ENCODE measurements at places on chromosomes 5 and 9. TPM values are rescaled to one million over a fixed set of nuclear protein-coding genes. Genes with fewer than 3 reads are reported as not detected.

TXNDC8 gene
- total RNA-seq: not detected

NR2F1 gene
- 95.8 TPM for total RNA-seq

SPINK4 gene
- total RNA-seq: not detected

DNAI1 gene
- total RNA-seq: not detected

CRB2 gene
- under 0.01 TPM for total RNA-seq

LCN2 gene
- total RNA-seq: not detected

SLCO6A1 gene
- not detected for total RNA-seq

PALM2AKAP2 gene
- 0.67 TPM for total RNA-seq

TPPP gene
- 0.17 TPM for total RNA-seq

LCN15 gene
- not detected for total RNA-seq

IFNA21 gene
- not detected for total RNA-seq

RNF224 gene
- total RNA-seq: under 0.01 TPM

BTNL8 gene
- total RNA-seq: not detected

ADAMTS19 gene
- under 0.01 TPM for total RNA-seq

RNF183 gene
- not detected for total RNA-seq

SNCAIP gene
- 3.3 TPM for total RNA-seq

ADCY2 gene
- not detected for total RNA-seq

AUH gene
- total RNA-seq: 13.4 TPM

PPP3R2 gene
- total RNA-seq: not detected

CENPH gene
- 44.7 TPM for total RNA-seq

ESM1 gene
- total RNA-seq: 2.5 TPM

FTMT gene
- total RNA-seq: not detected

ZNF454 gene
- 0.84 TPM for total RNA-seq

SPINK13 gene
- not detected for total RNA-seq

LPAR1 gene
- 106 TPM for total RNA-seq

Measured in bronchus fibroblast of lung (primary cell).